Stomach (tissue), 19 donors: ENCODE measurements at places on chromosomes 12 and 14.

DNA sequence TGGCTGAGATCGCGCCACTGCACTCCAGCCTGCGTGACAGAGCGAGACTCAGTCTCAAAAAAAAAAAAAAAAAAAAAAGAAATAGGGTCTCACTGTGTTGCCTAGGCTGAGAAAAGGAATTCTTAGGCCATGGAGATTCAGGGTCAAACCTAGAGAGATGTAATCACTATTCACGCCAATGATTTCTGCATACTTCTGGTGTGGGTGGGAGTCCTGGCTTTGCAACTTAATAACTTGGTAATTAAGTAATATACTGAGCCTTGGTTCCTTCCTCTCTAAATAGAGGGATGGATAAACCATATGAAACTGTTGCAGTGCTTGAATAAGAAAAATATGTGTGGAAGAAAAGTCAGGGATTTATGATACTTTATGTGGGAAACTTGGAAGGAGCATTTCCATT, 2.7 kb downstream of the ZNF410 start:
- H3K27me3 ChIP-seq = no peaks in the 10 kb centered on the region
- peaks cover 27% of the 10 kb centered on the region for H3K36me3 ChIP-seq
- H3K4me1 ChIP-seq = peaks cover 50% of the 10 kb centered on the region
- H3K27ac ChIP-seq = peak overlapping the region; percentile 99

DNA sequence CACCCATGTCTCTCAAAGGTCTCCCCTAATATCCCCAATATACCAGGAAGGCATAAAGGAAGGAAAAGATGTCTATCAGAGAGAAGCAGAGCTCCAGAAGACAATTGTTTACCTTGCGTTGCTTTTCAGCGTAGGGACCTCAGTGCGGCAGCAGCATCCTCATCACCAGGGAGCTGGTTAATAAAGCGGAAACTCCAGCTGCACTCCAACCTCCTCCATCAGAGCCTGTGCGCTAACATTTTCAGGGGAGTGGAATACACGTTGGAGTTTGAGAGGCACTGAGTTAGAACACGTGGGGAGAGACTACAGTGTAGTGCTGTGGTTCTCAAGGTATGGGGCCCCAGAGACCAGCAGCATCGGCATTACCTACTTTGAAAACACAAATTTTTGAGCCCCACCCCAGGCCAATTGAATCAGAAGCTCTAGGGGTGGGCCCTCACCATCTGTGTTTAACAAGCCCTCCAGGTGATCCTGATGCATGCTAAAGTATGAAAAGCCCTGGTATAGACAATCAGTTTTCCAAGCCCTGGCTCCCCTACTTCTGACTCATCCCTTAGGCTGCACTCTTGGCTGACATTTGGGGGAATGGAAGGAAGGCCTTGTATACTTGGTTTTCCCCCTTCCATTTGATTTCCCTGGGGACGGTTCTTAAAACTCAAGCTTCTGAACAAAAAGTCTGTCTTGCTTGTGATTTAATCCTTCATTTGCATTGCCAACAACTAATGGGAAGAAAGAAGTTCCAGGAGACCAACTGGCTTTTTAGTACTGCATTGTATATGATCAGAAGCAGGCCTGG, 419.0 kb upstream of the CCDC196 start:
- H3K4me1 ChIP-seq = peaks cover 4% of the 10 kb centered on the region
- no peak for DNase-seq
- H3K4me3 ChIP-seq = no peak overlapping the region
- H3K27ac ChIP-seq = no peak overlapping the region
- H3K36me3 ChIP-seq = no peaks in the 10 kb centered on the region

GRCh38 chr14:69648480-69649451, 37.4 kb downstream of the SUSD6 start:
- H3K4me1 ChIP-seq = peaks cover 85% of the 10 kb centered on the region
- H3K27me3 ChIP-seq = no peaks in the 10 kb centered on the region
- peak; percentile 77 for DNase-seq
- H3K4me3 ChIP-seq = no peak overlapping the region

DNA sequence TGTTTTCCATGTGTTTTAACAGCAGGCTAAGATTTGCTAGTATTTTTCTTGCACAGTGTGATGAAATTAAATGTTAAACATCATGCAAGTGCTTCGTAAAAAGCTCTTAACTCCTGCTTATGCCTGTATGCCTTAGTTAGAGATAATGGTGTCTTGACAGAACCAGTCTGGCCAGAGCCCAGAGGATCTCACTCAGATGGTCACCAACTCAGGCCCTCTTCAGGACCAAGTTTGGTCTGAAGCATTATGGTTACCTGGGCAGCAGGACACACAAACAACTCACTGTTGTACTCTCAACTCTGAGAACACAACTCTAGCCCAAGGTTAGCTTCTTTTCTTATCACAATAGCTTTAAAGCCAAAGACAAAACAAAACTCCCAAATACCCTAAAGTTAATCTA, 115.4 kb downstream of the KIF21A start:
- no peaks in the 10 kb centered on the region for H3K27me3 ChIP-seq
- H3K36me3 ChIP-seq = peaks cover 40% of the 10 kb centered on the region
- no peak overlapping the region for H3K27ac ChIP-seq
- no peak for DNase-seq

DNA sequence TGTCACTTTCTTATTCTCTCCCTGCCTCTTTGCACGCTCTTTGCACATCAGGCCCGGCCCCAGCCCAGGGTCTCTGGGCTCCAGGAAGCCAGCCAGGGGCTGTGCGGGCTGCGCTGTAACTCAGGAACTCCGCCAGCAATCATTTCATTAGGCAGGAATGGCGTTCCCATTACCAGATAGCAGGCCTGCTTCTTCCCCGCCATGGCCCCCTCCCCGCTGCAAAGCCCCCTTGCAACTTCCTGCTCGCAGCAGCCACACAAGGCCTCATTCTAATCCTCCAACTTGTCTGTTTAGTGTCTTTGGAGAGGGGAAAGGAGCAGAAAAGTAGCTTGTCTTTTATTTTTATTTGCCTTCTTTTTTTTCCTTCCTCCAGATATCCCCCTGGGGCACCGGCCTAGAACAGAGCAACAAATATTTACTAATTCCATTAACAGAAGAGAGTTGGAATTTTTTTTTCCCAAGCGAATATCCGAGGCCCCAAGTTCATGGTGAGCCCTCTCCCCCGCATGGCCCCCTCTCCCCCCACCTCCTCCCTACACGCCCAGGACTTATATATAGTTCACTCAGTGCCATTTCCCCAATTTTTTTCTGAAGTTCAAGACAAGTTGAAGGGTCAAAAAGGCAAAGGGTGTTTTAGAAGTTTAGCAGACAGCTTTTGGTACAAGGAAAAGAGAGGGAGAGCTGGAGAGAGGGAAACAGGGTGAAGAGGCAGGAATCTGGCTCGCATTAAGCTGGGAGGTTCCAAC, 329.4 kb upstream of the TBX3 start:
- peak; percentile 90 for DNase-seq
- no peak overlapping the region for H3K27ac ChIP-seq
- no peaks in the 10 kb centered on the region for H3K27me3 ChIP-seq

GRCh38 chr12:130121226-130122000, 40.9 kb upstream of the FZD10 start:
- no peak overlapping the region for H3K4me3 ChIP-seq
- DNase-seq = no peak
- no peaks in the 10 kb centered on the region for H3K36me3 ChIP-seq
- H3K27me3 ChIP-seq = no peaks in the 10 kb centered on the region
- H3K4me1 ChIP-seq = no peaks in the 10 kb centered on the region
- no peak overlapping the region for H3K27ac ChIP-seq

- no peak overlapping the region for H3K4me3 ChIP-seq
- no peaks in the 10 kb centered on the region for H3K4me1 ChIP-seq
- H3K27me3 ChIP-seq = no peaks in the 10 kb centered on the region
These were observed 32.4 kb downstream of the PLEKHG7 start for GRCh38 chr12:92735131-92735721.
